ENCODE measurements at places on chromosomes 11 and 22.

- no peak for DNase-seq
Measured at GRCh38 chr11:46347637-46348311, 511 bp downstream of the DGKZ start.

DNA sequence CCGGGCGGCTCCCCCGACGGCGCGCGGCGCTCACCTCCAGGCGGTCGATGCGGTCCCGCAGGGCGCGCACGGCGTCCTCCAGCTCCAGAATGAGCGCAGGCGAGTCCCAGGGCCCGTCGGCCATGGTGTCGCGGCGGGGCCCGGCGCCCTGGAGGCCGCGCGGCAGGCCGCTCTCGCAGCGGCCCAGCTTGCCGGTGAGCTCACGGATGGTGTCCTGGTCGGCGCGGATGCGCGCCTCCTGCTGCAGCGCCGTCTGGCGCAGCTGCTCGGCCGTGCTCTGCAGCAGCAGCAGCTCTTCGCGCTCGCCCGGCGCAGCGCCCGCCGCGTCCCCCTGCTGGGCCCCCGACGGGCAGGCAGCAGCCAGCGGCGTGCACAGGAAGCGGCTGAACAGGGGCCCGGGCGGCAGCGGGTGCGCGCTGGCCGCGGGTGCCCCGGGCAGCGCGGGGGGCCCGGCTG, 599 bp downstream of the NPTXR start:
- DNase-seq: no peak

GRCh38 chr11:126485986-126486635, 130.6 kb downstream of the ST3GAL4 start:
- DNase-seq: no peak

GRCh38 chr11:1371836-1372465, 17.8 kb upstream of the BRSK2 start:
- DNase-seq: no peak

DNA sequence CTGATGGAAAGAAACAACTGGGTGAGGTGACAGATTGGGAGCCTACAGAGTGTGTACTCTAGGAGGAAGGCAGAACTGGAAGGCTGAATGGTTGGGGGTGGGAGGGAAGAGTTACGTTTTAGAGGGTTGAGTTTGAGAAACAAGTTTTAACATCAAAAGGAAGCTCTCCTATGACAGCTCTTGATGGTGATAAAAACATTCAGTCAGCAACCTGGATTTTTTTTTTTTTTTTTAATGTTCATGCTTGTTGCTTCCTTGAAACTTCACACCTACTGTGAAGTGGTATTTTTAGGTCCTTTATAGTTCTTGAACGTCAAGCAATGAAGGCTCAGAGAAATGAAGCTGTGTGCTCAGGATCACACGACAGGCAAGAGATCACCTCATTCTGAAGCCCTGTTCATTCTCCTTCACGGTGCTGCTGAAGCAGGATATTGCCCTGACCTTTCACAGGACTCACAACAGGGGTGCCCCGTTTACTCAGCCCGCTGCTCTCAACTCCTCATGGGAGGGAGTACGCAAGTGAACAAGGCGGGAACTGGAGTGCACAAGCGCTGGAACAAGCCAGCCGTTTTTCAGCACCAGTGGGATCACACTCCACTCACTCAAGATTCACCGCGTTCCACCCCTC, 1.6 kb upstream of the TMEM109 start:
- no peak for DNase-seq

GRCh38 chr11:27158456-27159334, 118.1 kb downstream of the BBOX1 start:
- peak; percentile 11 for DNase-seq

DNA sequence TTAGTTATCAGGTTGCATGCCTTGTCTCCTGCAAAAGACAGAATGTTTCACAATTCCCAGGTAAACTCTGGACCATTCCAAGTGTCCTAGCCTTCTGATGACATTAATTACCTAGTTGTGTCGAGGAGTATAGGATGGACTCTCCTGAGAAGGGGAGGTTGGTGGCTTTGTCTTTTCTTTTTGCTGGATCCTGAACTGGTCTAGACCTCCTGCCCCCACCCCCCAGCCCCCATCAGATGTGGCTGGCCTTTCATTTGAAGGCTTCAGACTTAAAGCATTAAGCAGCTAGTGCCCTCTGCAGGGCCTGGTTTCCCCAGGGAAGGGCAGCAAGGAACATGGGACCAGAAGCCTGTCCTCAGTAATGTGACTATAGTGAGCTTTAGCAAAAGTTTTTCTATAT, 9.7 kb downstream of the MCAM start:
- no peak for DNase-seq

DNA sequence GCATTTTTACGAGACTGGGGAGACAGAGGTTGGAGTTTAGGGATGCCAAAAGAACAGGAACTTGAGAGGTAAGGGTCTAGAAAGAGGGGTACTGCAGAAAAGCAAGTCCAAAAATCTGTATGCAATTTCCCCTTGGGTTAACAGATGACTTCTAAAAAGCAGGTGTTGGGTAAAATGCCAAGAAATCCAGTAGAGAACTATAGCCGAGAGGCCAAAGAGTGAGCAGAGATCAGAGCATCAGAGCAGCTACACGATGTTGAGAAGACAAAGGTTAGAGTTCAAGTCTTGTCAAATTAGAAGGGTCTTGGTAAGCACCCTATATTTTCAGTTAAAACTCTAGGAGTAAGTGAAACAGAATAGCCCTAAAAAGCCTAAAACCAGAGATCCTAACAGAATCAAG, 145.2 kb downstream of the FCHSD2 start:
- DNase-seq: no peak

DNA sequence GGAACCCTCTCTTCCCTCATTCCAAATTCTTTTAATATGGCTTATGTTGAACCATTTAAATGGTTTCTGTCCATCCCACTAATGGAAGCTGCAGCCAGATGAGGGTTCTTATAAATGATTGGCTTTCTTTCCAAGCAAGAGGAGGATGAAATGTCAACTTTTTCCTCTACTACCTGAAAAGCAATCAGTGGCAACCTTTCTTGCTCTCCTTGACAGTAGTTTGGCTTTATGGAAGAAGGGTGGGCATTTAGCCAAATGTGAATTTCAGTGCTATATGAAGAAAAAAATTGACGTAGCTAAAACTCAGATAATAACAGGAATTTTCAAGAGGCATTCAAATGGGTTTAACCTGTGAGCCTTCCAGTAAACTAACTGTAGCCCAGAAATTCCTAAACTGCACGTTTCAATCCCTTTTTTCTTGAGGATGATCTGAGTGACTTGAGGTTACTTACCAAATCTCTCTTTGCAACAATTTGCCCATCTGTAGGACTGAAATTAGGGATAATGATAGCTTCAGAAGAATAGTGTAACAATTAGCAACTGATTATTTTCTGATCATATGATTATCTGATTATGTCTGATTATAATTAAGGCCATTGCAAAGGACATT, 90.9 kb downstream of the EXT2 start:
- DNase-seq: no peak

DNA sequence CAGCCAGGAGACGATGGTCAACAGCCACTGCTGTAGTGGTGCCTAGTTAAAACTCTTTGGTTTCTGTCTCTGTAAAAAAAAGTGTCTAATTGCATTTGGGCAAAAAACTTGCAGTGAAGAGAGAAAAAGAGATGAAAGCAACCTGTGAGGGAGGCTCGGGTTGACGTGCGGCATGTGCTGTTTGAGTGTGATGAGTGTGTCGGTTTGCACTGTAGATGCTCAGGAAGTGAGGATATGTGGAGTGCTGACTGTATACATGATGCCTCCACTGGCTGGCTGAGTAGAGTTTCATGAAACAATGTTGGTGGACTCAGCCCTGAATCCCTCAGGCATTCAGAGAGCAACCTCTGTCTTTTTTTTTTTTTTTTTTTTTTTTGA, 4.3 kb upstream of the DGCR6L start:
- no peak for DNase-seq

DNA sequence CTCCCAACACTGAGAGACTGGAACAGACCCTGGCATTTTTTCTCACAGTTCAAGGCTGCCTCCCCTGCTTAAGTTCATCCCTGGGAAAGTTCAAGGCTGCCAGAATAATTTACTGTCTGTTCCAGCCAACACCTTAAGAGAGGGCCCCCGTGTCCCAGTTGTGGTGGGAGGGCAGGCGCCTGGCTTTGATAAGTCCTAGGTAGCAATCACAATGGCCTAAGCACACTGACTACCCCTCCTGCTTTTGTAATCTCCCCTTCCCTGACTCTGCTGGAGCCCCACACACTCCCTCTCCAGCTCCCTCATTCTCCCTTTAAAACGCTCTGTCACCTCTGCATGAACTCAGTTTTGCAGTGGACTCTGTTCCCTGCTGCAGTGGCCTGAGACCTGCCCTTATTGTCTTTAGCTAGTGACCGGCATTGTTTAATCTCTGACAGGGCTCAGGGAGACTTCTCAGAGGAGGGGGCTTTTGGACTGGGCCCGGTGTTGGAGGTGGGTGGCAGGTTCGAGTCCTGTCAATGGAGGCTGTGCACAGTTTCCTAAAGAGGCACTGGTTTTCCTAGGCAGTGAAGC, 507.2 kb downstream of the TBC1D22A start:
- DNase-seq: no peak

DNA sequence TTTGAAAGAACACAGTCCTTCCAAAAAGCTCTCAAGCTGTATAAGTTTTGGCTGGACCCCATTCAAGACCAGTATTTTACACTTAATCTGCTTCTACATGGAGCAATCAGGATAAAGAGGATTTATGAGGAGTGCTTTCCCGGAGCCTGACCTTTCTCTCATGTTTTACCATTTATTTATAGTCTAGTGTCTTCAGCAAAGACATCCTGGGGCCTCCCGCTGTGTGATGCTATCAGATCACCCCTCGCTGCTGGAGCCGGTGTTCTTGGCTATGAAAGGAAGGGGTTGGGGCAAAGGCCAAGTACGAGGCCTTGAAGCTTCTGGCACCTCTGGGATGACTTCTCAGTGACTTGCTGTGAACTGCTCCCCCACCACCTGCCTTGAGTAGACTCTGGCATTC, 189.6 kb downstream of the ADAMTS15 start:
- DNase-seq: no peak

GRCh38 chr11:57458060-57458409, 2.3 kb upstream of the RTN4RL2 start:
- DNase-seq: no peak

- no peak for DNase-seq
Measured at GRCh38 chr11:76041208-76041607, 165.1 kb downstream of the WNT11 start.

GRCh38 chr22:43144949-43145348, 1.8 kb upstream of the MCAT start:
- no peak for DNase-seq

DNA sequence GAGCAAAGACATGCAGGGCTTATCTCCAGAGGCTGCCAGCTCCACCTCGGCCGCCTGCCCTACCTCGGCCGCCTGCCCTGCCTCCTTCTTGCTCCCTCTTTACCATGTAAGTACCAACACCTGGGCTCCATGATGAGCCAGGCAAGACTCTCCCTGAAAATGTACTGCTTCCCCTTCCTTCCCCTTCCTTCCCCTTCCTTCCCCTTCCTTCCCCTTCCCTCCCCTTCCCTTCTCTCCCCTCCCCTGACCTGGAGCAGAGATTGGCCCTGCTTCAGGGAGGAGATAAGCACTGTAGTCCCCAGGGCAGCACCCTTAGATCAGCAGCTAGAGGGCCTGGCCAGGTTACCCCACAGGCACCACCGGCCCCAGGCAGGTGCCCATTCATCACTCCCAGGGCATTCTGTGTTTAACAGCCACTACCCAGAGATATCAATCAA, 25.4 kb upstream of the ADORA2A start:
- DNase-seq: no peak

DNA sequence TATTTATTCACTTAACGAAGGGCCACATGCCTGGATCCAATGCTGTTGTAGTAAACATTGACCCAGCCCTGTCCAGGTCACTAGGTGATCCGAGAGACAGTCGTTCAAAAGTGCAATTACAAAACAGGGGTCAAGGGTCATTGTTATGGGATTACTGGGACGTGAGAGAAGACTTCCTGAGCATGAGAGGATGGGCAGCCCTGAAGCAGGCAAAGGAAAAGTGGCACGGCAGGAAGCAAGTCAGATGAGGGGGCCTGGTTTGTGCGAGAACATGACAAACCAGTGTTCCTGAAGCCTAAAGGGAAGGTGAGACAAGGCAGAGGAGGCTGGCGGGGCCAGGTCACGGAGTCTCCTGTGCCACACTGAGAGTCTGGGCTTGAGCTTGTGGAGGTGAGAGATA, 15.8 kb upstream of the MMP20 start:
- DNase-seq: no peak

DNA sequence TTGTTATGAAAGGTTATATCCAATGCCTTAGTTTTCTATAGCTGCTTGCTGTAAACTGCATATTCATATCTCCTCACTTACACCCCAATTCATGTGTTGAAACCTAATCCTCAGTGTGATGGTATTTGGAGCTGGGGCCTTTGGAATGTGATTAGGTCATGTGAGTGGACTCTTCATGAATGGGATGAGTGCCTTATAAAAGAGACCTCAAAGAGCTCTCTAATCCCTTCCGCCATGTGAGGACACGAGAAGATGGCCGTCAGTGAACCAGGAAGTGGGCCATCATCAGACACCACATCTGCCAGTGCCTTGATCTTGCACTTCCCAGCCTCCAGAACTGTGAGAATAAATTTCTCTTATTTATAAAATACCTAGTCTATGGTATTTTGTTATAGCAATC, 79.3 kb downstream of the CYP2R1 start:
- DNase-seq: no peak

DNA sequence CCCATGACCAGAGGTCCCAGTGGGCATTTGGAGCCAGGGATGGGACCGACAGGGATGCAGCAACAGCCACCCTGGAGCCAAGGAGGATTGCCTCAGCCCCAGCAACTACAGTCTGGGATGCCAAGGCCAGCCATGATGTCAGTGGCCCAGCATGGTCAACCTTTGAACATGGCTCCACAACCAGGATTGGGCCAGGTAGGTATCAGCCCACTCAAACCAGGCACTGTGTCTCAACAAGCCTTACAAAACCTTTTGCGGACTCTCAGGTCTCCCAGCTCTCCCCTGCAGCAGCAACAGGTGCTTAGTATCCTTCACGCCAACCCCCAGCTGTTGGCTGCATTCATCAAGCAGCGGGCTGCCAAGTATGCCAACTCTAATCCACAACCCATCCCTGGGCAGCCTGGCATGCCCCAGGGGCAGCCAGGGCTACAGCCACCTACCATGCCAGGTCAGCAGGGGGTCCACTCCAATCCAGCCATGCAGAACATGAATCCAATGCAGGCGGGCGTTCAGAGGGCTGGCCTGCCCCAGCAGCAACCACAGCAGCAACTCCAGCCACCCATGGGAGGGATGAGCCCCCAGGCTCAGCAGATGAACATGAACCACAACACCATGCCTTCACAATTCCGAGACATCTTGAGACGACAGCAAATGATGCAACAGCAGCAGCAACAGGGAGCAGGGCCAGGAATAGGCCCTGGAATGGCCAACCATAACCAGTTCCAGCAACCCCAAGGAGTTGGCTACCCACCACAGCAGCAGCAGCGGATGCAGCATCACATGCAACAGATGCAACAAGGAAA, 27.3 kb upstream of the L3MBTL2 start:
- peak; percentile 18 for DNase-seq

DNA sequence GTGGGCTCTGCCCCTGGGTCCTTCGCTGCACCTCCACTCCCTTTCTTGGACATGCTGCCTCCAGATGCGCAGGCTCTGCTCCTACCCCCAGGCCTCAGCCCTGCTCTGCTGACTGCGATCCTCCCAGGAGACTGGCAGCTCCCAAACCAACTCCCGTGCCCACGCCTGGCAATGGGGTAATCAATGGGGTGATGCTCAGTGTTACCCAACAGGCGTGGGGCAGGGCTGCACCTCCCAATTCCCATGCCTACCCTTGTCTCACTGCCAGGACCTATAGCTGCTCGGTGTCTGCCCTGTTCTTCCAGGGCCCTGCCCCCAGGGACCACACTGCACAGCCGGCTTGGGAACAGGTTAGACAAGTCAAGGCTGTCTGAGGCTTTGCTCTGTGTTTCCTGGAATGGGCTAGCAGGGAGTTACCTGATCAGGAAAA, at the start of gene ALDH3B2:
Gene ALDH3B2, minus strand, starts transcription at position 182 of the 430 bp plus-strand sequence. CDS start 7,688 bp downstream, outside the sequence.
- DNase-seq: no peak
